ENCODE measurements at places on chromosomes 7 and 10.

- no peak for DNase-seq
These were observed 701.4 kb upstream of the COBL start for GRCh38 chr7:52017802-52018679.

GRCh38 chr7:69967689-69968450 is 369.6 kb downstream of the AUTS2 start:
- no peak for DNase-seq

- no peak for DNase-seq
These were observed 7.9 kb downstream of the ESYT2 start for GRCh38 chr7:158821171-158822031.

GRCh38 chr10:35998026-35998425 is 355.9 kb upstream of the FZD8 start:
- DNase-seq: no peak

GRCh38 chr10:128557149-128557710 is 431.0 kb upstream of the MKI67 start:
- DNase-seq: no peak

GRCh38 chr7:19377611-19378344 is 232.6 kb upstream of the FERD3L start:
- no peak for DNase-seq

- DNase-seq: no peak
These were observed 16.7 kb upstream of the SUN1 start for GRCh38 chr7:815284-816216.

GRCh38 chr10:5684971-5685763 is 529 bp downstream of the TASOR2 start:
- DNase-seq: peak; percentile 32

DNA sequence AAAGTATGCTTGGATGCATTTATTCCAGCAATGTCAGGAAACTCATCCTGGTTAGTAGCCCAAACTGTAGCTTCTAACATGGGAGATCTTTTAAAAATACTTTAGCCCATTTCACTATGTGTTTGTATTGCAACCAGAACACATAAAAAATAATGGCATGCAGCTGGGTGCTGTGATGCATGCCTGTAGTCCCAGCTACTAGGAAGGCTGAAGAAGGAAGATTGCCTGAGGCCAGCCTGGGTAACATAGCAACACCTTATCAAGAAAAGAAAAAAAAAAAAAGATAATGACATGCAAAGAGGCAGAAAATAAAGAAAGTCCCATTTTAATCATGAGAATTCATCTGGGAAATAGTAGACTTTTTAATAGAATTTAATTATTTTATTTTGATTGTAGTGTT is 517.0 kb upstream of the TEX47 start:
- no peak for DNase-seq

DNA sequence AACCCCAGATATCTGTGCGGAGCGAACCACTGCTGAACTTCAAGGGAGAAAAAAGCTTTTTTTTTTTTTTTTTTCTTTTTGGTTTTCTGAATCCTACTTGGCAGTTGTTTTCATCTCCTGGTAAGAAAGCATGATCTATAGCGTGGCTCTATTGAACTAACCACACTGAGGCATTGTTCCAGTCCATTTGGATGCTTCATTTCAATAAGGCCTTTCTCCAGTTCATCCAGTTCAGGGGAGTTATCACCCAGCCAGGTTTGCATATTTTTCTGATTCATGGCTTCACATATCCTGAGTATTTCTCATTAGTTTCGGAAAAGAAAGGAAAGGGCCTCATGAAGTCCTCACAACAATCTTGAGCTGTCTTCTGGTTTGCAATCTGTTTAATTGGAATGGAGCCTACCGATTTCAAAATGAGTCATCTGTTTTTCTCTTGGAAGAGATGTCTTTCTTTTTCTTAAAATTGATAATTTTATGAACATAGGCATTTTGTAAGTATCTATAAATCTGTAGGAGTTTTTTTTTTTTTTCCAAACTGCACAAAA is 93.1 kb upstream of the STEAP4 start:
- no peak for DNase-seq

- no peak for DNase-seq
These were observed 1.3 kb downstream of the INPP5A start for GRCh38 chr10:132538790-132539421.

- no peak for DNase-seq
These were observed 24.6 kb upstream of the STEAP4 start for GRCh38 chr7:88331322-88331721.

DNA sequence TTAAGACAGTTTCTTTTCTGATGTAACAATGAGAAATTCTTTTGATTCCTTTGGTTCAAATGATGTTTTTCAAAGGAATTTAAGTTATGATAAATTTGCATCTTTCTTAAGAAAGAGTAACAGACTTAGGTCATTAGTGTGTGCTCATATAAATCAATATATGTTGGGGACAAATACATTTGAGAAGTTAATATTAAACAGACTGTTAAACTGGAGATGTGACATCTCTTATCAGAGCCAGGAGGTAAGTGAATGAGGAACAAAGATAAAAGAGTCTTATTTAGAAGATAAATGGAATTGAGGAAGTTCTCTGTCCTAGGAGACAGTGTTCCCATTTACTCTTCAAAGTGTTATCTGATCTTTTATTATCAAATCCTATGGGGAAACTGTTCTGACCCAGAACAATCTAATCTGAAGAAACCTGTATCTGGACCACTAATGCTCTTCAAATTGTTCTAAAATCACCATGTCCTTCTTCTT is 104.8 kb upstream of the LAMB4 start:
- DNase-seq: no peak

DNA sequence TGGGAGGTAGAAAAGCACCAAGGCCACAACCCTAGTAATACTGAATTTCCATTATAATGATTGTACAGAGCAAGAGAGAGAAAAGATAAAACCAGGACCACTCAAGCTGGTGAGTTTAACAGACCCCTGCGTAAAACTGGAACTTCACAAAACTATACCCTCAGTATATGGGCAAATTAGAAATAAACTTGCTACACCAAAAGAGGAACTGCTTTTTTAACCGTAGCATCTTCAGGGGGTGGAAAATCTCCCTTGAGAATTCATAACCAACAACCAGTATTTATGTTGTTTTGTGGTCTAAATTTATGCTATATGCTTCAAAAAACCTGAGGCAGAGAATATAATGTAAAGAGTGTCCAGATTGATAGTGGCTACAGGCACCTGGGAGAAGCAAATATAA is 171.2 kb downstream of the SGMS1 start:
- no peak for DNase-seq

DNA sequence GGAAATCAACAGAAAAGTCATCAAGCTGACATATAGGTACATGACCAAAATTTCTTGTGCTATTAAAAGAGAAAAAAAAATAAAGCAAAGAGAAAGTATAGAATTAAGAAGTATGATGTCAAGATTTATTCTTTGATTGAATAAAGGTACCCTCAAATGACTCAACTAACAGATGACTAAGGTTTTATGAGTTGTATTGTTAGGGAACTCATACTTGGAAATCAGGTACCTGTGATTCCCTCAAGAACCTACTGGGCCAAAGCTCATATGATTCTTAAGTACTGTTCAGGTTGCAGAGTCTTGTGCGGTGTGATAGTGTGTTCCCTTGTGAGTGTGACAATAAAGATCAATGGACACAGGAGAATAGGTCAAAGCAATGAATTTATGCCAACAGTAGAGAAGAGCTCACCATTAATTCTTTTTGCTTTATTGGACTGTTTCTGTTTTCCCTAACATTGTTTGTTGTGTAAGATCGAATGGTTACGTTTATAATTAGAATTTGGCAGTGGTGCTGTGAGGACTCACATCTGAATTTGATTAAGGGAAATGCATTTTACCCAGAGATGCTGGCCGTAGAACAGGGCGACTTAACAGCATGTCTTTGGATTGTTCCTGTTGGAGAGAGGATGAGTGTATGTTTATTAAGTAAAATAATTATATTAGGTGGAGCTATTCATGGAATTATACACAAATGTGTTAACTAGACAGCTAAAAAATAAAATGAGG is 293.2 kb upstream of the SEMA3D start:
- DNase-seq: no peak

DNA sequence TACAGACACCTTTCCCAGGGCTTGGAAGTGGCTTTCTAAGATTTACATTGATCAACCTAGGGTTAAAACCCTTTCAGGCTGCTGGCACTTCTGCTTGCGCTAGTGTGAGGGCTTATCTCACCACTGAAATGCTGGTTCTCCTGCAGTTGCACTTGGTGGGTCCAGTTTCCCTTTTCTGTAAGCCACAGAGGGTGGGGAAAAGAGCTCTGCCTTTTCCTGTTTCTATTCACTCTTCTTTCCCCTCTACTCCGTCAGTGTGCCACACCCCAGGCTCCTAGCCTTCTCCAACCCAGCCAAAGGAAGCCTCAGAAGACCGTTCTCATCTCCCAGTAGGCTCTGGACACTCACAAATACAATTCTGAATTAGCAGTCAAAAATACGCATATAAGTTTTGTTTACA is 19.0 kb upstream of the CAPZA2 start:
- peak; percentile 14 for DNase-seq

- DNase-seq: no peak
These were observed 40.7 kb upstream of the SDK1 start for GRCh38 chr7:3260401-3260715.

- DNase-seq: no peak
These were observed 26.0 kb upstream of the PFKFB3 start for GRCh38 chr10:6176691-6177231.

GRCh38 chr7:97818066-97818663 is 54.0 kb downstream of the ASNS start:
- no peak for DNase-seq

DNA sequence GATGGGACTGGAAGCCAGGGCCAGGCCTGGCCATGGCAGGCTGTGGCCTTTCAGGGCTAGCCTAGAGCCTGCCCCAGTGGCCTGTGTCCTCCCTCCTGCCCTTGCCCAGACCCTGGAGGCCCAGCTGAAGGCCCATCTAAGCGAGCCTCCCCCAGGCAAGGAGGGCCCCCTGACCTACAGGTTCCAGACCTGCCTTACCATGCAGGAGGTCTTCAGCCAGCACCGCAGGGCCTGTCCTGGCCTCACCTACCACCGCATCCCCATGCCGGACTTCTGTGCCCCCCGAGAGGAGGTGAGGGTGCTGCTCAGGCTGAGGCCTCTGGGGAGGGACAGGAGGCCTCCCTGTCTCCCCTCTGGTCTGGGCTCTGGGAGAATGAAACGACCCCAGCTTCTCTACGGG is 60.9 kb downstream of the PALD1 start:
- no peak for DNase-seq

GRCh38 chr10:132131581-132132420 is 54.9 kb upstream of the DPYSL4 start:
- DNase-seq: no peak

DNA sequence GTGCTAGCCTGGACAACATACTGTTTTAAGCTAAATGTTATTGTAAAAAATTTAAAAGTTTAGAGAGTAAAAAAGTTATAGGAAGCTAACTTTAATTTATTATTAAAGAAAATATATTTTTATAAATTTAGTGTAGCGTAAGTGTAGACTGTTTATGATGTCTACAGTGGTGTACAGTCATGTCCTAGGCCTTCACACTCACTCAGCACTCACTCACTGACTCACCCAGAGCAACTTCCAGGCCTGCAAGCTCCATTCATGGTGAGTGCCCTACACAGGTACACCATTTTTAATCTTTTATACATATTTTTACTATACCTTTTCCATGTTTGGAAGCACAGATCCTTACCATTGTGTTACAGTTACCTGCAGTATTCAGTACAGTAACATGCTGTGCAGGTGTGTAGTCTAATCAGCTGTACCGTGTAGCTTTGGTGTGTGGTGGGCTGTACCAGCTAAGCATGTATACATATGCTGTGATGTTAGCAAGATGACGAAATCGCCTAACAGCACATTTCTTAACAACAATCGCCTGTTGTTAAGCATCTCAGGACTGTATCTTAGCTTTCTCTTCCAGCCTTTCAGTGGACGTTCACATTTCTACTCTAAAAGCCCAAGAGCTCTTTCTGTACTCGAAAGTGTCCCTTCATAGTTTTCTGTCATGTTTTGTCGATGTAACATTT is 12.5 kb downstream of the RNF32 start:
- DNase-seq: no peak

- no peak for DNase-seq
These were observed 3.5 kb downstream of the SH2D4B start for GRCh38 chr10:80540981-80541750.

GRCh38 chr7:70582927-70583895 is 548.7 kb upstream of the GALNT17 start:
- DNase-seq: no peak

GRCh38 chr7:98294326-98294725 is 12.8 kb downstream of the BRI3 start:
- no peak for DNase-seq

GRCh38 chr10:89055159-89055558 is 64.6 kb downstream of the FAS start:
- no peak for DNase-seq

DNA sequence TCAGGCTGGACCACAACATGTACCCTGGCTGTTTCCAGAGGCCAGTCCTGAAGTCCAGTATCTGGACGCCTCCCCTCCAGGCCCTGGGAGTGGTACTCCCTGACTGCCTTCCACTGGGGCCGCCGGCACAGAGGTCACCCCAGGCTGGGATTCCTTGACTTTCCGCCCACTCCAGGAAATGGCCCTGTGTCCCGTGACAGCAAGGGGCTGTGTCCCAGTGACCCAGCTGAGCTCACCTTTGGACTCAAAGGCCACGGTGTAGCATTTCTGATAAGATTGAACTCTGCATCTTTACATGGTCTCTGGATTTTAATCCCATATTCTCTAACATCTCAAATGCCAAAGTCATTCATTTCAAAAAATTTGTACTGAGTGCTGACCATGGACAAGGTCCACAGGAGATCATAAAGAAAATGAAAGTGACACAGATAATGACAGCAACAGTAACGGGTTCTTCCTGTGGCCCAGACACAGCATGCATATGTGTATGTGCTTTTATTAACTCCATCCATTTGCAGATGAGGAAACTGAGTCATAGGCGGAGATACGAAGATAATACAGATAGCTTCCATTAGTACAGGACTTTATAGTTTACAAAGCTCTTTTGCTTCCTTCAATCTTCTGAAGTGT is 5.4 kb downstream of the ADAMTS14 start:
- no peak for DNase-seq

GRCh38 chr10:42475168-42476098 is 162.9 kb downstream of the ZNF33B start:
- no peak for DNase-seq

- DNase-seq: no peak
These were observed 33.0 kb upstream of the PLXNA4 start for GRCh38 chr7:132609222-132609621.

DNA sequence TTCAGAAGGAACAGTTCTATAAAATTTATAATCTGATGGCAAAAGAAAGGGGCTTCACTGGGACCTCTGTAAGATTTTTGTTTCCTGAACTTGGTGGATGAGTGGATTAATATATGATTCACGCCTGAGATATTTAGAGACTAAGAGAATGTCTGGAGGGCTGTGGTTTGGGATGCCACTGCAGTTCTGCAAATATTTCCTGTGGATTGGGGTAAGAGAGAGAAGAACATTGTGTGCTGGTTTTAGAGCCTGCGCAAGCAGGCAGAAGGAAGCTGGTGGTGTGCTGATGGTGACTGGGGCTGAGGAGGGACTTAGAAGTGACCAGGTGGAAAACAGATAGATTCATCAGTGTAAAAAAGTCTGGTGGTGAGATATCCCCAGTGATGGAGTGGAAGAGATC is 87.0 kb downstream of the SUGCT start:
- DNase-seq: no peak

All from CD4-positive, alpha-beta T cell (primary cell).